8988T (cell line): ENCODE measurements at places on chromosomes 12 and 14.

GRCh38 chr14:81363746-81364378, 36.3 kb downstream of the STON2 start:
- no peak for DNase-seq

- no peak for DNase-seq
Measured at GRCh38 chr12:92070864-92071445, 74.7 kb downstream of the BTG1 start.

GRCh38 chr12:49478949-49479664, 59.7 kb upstream of the KCNH3 start:
- DNase-seq = no peak

DNA sequence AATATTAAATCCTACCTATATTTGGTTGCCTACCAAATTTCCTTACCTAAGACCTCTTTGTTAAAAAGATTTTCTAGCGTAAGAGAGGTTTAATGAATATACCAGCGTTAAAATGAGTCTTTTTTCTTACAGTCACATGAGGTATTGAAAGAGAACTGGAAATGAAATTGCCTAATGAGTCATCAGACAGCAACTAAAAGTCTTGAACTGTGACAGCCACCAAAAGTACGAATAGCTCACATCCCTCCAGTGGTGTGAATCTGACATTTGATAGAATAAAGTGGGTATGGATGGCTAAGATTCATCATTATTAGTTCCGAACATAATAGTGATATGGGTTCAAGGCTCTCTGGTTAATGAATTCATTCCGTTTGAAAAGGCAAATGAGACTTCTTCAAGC, 1297.3 kb downstream of the AACS start:
- DNase-seq = no peak

GRCh38 chr12:49288412-49288853, 6.5 kb upstream of the PRPH start:
- no peak for DNase-seq

DNA sequence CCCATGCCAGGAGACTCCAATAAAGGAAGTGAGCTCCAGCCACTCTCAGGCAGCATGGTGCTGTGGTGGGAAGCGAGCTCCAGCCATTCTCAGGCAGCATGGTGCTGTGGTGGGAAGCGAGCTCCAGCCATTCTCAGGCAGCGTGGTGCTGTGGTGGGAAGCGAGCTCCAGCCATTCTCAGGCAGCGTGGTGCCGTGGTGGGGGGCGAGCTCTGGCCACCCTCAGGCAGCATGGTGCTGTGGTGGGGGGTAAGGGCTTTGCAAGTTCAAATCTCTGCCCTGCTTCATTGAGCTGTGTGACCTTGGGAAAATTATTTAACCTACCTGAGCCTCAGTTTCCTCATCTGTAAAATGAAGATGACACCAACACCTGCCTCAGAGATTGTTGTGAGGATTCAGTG, 975.1 kb downstream of the BCL11B start:
- DNase-seq = no peak

DNA sequence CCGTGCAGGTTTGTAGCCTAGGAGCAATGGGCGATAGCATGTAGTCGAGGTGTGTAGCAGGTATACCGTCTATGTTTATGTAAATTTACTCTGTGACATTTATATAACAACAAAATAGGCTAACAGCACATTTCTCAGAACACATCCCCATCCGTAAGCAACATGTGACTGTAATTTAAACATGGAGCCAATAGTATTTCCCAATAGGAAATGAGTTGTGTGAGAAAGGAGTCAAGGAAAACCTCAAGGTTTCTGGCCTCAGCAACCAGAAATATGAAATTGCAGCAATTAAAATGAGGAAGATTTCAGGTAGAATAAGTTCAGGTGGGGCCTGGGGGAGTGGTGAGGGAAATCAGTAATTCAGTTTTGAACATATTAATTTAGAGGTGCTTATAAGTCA, 136.0 kb downstream of the MSRB3 start:
- DNase-seq = no peak

DNA sequence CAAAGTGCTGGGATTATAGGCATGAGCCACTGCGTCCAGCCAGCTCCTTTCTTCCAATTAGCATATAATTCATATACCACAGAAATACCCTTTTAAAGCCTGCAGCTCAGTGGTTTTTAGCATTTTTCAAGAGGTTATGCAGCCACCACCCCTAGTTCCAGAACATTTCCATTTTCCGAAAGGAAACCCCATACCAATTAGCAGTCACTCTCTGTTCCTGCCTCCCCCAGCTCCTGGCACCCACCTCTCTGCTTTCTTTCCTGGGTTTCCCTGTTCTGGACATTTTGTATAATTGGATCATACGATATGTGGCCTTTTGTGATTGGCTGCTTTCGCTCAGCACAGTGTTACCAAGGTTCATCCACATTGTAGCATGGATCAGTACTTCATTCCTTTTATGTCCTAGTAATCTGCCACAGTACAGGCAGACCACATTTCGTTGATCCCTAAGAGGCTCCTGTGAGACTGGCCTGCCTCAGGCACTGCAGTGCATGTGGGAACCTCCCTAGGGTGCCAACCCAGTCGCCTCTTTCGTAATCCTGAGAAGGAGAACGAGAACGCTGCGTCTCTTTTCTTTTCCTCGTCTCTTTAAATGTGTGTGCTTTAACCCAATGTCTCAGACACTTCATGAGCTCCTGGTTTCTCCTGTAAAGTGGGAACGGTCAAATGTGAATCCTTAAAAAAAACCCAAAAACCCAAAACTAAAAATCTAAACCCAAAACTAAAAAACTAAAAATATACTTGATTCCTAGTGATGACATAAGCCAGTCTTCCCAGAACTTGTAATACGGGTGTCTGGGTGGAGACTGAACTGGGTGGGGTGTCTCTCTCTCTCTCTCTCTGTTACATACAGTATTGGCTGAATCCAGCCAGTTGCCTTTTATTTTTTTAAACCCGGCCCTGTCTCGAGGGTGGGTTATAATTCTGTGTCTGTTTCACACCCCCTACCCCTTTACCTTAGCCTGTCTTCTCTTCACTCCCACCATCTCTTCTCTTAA, 14.7 kb downstream of the AACS start:
- DNase-seq = no peak

DNA sequence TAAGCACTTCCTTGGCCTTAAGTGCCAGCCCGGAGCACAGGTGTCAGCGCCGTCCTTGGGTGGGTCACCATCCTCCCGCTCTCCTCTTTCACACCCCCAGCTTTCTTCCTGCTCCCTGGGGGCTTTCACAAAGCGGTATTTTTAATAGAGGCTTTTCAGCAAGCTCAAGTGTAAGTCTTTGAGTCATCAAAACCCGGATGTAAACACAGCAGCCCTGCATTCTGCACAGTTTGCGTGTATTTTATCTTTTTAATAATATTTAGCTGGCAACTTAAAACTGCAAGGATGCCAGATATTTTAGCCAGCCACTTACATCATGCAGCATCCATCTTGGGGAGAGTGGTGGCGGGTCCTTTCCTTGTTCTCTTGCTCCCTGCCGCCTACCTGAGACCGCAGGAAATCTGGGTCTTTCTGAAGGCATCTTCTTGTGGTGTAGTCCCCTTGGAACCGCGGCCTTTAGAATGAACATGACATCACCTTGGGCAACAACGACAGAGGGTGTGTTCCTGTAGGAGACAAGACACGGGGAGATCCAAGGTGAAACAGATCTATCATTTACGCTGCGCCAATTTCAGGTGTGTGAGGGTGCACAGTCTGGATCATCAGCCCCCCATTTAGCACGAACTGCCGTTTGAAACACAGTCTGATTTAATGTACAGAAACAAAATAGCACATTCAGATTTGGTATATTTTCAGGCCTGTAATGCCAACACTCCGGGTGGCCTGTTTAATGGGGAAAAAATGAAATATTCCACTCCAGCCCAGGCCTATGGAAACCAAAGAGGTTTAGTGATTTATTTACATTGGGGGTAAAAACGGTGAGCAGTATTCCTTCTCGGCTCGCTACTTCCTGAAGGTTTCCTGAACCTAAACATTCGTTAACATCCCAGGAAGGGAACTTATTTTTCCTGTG, 12.5 kb upstream of the IRF2BPL start:
- DNase-seq = no peak

GRCh38 chr14:36429692-36430091, 90.3 kb downstream of the NKX2-1 start:
- DNase-seq = no peak

- DNase-seq = no peak
Measured at GRCh38 chr14:104554088-104554607, 25.4 kb upstream of the C14orf180 start.

DNA sequence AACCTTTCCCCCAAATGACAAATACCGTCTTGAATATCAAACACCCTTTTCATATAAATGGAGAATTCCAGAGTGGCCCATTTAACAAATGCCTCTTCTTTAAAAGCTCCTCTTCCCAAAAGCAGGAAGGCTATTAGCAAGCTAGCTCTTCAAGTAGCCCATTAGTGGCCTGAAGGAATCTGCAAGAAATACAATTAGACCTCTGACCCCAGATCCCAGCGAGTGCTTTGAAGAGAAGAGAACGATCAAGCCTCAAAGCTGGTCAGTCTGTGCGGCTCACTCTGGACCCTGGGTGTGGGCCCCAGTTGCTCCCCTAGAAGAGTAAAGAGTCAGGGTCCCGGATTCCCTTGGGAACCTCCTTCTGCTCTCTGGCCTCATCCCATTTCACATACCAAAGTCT, 325.6 kb downstream of the NUAK1 start:
- DNase-seq = no peak

DNA sequence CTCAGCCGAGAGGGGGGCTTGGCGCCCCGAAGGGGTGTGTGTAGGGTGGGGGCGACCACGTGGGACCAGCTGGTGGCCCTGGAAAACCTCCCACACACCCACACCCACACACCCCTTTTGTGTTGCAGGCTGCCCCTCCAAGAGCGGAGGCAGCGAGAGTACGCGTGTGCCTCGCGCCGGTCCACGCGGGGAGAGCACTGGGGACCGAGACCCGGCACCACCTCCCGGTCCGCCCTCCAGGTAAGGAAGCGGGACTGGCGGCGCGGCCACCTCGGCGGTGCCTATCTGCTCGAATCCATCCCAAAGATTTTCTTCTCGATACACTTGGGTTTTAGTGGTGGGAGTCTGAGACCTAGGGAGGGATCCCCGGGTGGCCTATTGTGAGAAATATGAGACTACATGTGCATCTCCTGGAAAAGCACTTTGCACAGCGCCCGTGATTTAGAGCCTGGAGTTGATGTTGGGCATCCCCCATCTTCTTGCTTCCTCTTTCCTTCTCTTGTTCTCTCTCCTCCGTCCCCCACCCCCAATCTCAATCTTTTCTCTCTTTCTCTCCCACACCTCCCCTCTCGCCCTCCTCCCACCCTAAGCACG, 393 bp downstream of the SYT1 start:
- no peak for DNase-seq

GRCh38 chr12:122183588-122183940, 641 bp downstream of the LRRC43 start:
- no peak for DNase-seq

DNA sequence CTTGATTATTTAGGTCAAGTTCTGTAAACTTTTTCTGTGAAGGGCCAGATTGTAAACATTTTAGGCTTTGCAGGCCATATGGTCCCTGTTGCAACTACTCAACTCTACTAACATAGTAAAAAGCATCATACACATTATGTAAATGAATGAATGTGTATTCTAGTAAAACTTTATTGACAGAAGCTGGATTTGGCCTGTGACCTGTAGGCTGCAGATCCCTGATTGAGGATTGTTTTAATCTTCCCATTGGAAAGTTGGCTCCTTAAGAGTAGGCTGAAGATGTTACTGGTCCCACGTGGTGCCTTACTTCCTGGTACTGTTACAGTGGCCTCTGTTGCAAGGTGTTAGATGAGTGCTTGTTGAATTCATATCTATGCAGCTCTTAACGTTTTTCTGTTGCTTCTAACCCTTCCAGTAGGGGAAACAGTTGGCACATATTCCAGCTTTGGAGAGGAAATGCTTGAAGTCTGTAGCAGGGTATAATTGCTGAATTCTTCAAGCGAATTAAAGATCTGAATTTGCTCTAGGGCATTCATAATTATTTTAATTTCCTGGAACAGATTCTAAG, 133.6 kb upstream of the DNM1L start:
- DNase-seq = no peak

- DNase-seq = no peak
Measured at GRCh38 chr14:35761922-35762321, 47.2 kb downstream of the RALGAPA1 start.

GRCh38 chr14:99393059-99393655, 87.5 kb downstream of the SETD3 start:
- DNase-seq = peak; percentile 59

GRCh38 chr14:100292301-100292775, 13.9 kb downstream of the SLC25A29 start:
- DNase-seq = no peak

DNA sequence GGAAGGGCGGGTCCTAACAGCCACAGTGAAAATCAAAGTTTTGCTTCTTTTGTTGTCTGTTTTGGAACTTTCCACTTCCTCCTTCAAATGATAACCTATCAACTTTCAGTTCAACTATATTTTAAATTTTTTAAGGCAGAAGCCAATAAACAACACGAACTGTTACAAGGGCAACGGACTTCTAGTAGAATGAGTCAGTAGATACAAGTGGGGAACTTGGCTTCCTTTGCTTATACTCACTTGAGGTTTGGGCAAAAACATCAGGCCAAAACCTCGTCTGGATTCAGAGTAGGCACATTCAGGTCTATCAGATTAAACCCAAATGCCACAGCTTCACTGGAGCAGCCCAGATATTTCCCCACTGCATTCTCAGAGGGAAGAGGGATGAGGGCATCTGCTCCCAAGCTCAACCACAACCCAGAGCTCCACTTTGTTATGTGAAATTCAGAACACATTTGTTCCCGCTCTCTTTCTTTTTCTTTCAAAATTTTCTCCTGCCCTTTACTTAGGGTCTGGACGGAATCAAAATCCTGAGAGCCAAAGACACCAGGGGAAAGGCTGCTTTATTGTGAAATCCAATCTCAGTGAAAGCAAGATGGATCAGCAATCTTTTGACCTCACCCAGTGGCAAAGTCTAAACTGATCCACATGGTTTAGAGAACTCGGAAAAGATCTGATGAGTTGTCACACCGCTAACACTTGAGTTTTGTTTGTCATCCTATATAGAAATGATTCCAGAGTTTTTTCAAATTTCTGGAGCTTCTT, 152.5 kb upstream of the BTG1 start:
- no peak for DNase-seq

DNA sequence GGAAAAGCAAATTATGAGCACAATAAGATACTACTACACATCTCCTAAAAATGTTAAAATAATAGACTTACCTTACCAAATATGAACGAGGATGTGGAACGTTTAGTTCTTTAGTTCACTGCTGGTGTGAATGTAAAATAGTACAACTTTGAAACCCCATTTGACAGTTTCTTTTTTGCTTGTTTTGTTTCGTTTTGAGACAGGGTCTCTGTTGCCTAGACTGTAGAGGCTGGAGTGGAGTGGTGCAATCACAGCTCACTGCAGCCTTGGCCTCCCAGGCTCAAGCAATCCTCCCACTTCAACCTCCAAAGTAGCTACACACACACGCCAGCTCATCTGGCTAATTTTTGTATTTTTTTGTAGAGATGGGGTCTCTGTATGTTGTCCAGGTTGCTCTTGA, 136.4 kb upstream of the FAR2 start:
- DNase-seq = no peak

- peak; percentile 80 for DNase-seq
Measured at GRCh38 chr14:20454516-20455354, at the start of the genes APEX1 and OSGEP. Gene APEX1, plus strand, starts transcription at chr14:20455226. Its CDS starts 420 bp downstream, at chr14:20455646. Gene OSGEP, minus strand, starts transcription at chr14:20454812. Its CDS starts 129 bp downstream, at chr14:20454683.
